ENCODE measurements at places on chromosomes 4 and X.

DNA sequence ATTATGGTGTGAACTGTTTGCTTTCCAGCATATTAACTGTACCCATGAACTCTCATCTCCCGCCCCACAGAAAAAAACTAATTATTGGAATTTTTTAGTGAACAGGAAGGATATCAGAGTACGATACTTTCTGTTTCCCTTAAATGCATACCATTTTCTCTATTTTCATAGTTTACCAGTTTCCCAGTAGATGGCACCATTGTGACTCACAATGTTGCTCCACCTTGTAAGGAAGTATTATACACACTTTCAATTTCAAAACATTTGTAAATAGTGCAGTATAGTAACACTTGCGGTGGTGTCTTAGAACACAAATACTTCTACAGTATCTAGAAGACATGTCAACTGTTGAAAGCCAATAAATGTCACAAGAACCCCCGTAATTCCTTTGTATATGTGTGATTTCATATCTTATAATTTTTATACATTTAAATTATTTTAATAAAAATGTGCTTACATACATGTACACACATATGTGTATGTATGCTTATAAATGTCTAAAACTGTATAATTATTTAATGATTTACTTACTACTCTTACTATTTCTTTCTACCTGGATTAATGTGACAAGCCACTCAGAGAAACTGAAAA, 167.3 kb downstream of the SLIT2 start:
- no peak for DNase-seq

DNA sequence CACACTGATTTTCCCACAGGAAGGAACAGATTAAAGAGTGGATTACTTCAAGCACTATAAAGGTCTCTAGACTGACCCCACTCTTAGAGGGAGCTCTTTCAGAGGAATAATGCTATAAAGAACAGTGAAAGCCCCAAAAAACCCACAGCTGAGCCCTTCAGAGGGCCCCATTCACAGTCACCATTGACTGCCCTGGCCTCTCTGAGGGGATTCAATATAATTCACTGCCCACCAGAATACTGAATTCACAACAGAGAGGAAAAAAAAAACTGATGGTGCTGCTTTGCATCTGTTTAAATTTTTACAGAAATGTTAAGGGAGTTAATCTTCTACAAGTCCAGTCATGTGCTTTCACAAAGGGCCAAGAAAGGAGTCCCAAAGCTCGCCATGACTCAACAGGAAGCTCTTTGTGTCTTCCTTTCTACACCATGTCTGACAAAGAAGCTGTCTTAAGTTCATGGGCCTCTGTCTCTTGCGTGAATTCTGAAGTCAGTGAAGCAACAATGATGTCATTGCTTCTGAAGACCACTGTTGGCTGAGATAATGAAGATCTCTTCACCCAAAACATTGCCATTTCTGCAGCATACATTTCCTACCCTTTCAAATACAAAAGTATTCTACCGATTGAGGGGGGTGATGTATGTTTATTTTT, 174.9 kb downstream of the ADAMTS3 start:
- DNase-seq = no peak

DNA sequence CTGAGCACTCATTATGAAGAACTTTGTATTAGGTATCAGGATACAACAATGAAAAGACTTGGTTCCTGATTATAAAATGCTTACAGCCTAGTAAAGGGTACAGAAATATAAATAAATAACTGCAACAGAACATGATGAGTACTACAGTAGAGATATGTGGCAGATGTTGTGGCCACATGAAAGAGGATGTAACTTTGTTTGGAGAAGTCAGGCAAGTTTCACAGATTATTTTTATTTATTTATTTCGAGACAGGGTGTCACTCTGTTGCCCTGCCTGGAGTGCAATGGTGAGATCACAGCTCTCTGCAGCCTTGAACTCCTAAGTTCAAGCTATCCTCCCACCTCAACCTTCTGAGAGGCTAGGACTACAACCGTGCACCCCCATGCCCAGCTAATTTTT, 15.8 kb upstream of the UBE2K start:
- no peak for DNase-seq

GRCh38 chr4:172143605-172144314, 330.6 kb downstream of the GALNTL6 start:
- DNase-seq = no peak

DNA sequence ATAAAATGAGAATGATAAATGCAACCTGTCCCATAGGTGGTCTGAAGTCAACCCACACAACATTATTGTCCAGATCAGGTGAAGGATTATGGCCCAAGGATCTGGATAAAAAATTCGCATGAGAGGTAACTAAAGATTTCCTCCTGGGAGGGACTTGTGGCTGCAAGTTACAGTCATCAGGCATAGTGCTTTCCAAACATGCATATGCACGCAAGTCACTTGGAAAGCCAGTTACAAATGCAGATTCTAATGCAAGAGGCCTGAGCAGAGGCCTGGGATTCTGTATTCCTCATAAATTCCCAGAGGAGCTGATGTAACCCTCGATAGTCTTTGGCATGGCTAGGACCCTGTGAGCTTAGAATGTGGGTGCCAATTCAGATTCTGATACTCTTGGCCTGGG, 21.1 kb downstream of the HS3ST1 start:
- DNase-seq = no peak

DNA sequence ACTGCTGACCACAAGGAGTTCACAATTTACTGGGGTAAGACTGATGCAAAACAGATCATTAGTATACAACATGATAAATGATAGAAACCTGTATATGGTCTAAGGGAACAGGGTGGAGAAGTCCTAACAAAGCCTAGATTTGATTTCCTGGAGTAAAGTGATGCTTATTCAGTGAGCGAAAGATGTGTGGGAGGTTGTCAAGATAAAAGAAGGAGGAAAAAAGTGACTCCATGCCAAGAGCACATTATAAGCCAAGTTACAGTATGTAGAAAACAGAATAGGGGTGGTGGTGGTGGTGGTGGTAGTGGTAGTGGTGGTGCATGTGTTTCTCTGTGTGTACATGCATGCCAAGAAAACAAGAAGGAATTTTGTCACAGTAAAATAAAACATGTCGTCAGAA, 325.2 kb downstream of the MAPK10 start:
- no peak for DNase-seq

DNA sequence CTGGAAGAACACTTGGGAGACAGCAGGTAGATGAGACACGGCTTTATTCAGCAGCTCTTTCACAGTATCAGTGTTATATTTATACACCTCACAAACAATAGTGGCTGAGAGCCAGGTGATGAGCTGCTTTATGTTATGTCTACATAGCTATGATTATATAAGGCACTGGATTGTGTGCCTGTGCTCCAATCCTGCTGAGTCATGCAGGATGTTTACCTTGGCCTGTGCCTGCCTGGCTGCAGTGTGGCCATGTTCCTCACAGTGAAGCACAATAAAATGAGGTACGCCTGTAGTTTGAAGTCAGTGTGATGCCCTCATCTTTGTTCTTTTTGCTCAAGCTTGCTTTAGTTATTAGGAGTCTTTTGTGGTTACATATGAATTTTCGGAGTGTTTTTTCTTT, 31.3 kb downstream of the CXCL13 start:
- DNase-seq = no peak

- DNase-seq = no peak
Measured at GRCh38 chr4:177555007-177555574, 112.9 kb upstream of the AGA start.

- DNase-seq = no peak
Measured at GRCh38 chr4:155904331-155904730, 835 bp downstream of the TDO2 start.

DNA sequence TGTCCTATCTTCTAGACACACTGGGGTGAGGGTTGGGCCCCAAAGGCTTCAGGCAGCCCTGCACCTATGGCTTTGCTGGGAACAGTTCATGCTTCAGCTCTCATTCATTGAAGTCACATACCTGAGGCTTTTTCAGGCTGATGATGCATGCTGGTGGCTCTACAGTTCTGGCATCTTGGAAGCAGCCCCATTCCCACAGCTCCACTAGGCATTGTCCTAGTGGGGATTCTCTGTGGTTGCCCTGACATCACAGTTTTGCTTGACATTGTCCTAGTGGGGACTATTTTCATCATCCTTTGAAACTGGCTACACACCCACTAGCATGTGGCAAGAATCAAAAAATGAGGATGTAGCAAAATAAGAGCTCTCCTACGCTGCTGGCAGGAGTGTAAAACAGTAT, 37.7 kb upstream of the C4orf17 start:
- DNase-seq = no peak

DNA sequence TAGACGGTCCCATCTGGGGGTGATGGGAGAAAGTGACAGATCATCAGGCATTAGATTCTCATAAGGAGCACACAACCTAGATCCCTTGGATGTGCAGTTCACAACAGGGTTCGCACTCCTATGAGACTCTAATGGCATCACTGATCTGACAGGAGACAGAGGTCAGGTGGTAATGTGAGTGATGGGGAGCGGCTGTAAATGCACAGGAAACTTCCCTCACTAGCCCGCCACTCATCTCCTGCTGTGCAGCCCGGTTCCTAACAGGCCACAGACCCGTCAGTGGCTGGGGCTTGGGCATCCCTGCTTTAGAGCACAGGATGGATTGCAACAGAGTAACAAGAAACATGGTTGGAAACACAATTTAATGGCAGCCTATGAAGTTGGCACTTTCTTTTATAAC, 172.6 kb upstream of the VCX3A start:
- DNase-seq = no peak

DNA sequence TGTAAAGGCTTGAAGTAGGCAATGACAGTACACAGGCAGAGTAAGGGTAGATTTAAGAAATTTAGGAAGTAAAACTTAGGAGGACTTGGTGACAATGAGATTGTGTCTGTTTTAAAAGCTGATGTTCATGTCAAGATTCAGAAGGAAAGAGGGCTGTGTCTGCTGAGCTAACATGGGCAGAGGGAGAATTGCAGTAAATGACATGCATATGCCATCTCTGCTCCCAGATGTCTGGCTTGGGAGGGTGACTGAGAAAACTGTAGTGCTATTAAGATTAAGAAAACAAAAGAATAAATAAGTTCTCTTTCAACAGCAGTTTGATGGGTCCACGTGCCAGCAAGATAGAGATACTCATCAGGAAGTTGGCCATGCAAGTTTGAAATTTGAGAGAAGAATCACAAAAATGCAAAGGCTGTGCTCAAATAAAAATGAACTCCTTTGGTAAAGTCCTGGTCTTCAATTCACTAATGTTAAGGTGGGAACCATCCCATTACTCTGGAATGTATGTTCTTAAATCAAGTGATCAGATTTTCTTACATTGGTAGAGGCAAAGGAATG, 7.2 kb downstream of the NFXL1 start:
- DNase-seq = no peak

DNA sequence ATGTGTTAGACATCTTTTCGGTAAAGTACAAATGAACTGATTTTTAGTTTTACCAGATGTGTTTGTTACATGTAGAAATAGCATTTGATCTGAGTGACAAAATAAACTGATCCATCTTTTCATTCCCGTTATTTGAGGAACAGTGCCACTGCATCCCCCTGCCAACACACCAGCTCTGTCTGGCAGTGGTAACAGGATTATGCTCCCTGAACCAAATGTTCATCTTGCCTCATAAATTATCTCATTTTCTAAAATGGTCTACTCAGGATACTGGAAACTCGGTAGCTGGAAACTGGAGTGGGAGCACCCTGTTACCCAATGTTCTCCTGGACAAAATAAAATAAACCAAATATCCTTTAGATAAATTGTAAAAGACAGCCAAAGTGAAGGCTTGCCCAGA, 171.6 kb downstream of the FAT4 start:
- no peak for DNase-seq

- no peak for DNase-seq
Measured at GRCh38 chr4:180292339-180292738, 1950.9 kb upstream of the TENM3 start.

DNA sequence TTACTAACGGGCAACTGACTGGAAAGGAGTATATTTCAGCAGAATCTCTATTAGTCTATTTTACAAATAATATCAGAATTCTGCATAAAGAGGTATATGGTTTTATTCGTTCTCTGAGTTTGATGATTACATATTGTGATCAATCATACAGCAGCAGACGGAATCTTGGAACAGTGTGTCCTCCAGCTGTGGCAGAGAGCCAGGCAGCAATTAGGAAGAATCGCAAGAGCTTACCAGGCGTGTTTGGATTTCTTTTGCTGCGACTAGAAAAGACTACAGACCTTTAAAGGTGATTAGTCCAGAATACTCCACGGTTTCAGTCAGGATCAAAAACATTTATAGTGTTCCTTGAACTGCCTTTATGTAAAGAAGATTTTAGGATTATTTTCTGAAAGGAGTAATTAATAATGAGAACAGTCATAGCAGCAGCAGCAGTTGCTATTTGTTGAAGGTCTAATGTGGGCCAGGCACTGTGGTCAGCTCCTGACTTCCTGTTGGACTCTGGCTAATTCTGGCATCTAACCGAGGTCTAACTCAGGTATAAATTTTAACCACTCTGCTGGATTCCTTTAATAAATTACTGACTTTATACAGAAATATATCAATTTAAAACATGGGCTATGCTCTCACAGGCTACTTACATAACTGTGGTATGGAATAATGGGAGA, 225.3 kb upstream of the CXorf66 start:
- DNase-seq = no peak

DNA sequence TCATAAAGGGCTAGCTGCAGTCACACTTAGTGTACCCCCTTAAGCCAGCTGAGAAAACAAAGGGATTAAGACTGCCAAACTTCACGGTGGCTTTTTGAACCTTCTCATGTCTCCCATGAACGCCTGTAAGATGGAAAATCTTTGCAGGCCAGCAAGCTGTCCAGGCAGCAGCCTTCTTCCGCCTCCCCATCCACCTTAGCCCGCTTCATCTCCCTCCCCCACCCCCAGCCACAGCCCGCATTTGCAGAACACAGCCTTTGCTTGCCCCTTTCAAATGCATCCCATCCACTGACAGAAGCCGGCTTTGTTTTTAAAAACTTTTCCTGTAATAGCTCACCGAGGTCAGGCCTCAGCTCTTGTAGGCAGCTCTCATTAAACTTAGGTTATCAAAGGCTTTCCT, 113.8 kb upstream of the FAM9B start:
- no peak for DNase-seq

- no peak for DNase-seq
Measured at GRCh38 chr4:6271701-6272465, 2.2 kb downstream of the WFS1 start.

GRCh38 chr4:56102601-56103000, 153.9 kb downstream of the CEP135 start:
- DNase-seq = no peak

DNA sequence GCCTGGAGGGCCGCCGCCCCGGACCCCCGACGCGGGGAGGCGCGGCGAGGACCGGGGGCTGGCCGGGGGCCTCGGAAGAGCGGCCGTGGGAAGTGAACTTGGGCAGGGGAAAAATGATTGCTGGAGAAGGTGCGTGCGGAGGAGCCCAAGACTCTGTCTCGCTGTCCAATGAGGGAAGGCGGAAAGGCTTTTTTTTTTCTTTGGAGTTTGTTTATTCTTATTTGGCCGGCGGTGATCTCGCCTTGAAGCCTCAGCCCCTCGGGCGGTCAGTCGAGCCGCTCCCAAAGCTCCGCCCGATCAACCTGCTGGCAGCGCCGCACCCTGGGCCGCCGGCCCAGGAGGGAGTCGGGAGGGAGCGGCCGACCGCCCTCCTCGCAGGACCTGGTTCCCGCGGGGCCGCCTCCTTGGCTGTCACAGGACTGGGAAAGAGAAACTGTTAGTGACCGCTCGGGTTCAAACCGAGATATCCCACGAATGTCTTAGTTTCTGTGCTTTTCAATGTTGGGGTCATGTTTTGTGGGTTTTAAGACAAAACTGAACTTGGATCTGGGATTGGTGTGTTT, 2.5 kb downstream of the CPEB2 start:
- DNase-seq = peak; percentile 8

GRCh38 chr4:182443070-182443469, 199.9 kb downstream of the TENM3 start:
- DNase-seq = no peak

- no peak for DNase-seq
Measured at GRCh38 chr4:48772556-48772955, 7.5 kb downstream of the FRYL start.
